ENCODE measurements at places on chromosomes 6 and 20.
A peak's percentile ranks its signal among the peaks of the same experiment; 100 is the strongest.

DNA sequence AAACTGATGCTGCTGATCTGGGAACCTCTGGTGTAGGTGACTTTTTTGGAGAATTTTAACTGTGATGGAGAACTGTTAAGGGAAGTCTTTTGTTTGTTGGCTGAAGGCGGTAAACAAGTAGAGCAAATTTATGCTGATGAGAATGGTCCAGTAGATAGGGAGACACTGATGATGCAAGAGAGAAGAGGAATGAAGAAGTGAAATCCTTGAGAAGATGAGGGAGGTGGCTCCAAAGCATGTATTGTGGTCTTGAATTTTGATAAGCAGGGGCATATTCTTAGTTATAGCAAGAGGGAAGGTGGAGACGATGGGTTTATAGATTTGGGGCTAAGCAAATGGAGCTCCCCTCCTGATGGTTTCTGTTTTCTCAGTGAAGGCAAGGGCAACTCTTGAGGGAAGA lies 22.0 kb downstream of the MAPK14 start:
- DNase-seq: no peak

DNA sequence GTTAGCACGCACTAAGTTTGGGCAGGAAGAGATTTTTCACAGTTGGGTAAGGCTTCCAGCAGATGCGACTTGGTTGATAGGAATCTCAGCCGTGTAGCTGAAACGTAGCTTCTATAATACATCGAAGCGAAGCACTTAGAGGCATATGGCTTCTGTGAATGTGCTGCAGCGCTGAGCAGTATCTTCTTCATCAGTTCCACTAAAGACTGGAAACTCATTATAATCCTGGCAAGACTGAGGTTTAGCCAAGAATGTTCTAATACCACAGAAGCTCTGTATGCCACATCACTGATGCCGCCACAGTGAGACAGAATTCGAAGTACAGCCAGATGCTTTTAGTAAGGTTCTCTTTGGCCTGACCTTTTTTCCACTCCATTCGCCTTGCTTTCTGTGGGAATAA lies 680.2 kb upstream of the AGPAT4 start:
- peak; percentile 34 for DNase-seq

DNA sequence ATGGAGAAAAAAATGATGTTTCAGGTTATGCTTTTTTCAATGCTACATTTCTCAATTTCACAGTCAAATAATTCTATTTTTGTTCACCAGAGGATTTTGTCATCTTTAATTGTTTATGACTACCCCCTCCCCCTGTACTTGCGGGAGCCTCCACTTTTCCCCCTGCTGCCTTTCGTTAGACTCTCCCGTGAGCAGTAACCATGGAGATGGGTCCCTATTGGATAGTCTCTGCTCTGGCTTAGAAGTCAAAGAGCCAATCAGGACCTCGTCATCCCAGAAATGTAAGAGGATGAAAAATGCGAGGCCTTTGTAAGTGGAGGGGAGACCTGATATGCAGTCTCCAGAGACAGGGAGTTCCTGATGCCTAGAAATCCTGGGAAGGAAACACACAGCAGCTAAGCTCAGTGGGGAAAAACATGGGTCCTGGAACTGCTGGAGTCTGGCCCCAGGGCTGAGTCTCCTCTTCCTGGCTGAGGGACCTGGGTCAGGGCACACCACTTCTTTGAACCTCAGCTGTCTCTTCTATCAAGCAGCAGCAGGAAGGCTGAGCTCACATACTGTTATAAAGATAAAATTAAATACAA lies 298.7 kb downstream of the TSHZ2 start:
- peak; percentile 1 for DNase-seq

- DNase-seq: no peak
These were observed 538 bp upstream of the ENPP1 start for GRCh38 chr6:131807321-131807643.

- DNase-seq: no peak
These were observed 5.5 kb upstream of the CHRNA4 start for GRCh38 chr20:63366390-63367365.

DNA sequence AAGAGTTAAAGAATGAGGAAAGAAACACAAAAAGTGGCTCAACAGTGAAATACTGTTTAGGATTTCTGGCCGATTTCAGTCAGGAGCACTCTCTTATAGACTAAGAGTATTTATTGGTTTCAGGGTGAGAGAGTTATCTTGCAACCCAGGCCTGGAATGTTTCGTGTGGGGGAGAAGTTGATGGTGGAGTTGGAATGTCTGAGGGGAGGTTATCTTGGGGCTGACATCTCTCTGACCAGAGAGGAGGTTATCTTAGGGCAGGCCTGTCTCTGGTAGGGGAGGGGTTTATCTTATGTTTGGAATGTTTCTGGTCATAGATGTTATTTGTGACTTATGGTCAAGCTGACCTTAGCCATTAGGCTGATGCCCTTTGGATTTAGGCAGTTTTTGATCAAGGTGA lies 80.3 kb downstream of the HTR1B start:
- no peak for DNase-seq

GRCh38 chr6:112899541-112899940 lies 552.4 kb downstream of the RFPL4B start:
- DNase-seq: no peak

DNA sequence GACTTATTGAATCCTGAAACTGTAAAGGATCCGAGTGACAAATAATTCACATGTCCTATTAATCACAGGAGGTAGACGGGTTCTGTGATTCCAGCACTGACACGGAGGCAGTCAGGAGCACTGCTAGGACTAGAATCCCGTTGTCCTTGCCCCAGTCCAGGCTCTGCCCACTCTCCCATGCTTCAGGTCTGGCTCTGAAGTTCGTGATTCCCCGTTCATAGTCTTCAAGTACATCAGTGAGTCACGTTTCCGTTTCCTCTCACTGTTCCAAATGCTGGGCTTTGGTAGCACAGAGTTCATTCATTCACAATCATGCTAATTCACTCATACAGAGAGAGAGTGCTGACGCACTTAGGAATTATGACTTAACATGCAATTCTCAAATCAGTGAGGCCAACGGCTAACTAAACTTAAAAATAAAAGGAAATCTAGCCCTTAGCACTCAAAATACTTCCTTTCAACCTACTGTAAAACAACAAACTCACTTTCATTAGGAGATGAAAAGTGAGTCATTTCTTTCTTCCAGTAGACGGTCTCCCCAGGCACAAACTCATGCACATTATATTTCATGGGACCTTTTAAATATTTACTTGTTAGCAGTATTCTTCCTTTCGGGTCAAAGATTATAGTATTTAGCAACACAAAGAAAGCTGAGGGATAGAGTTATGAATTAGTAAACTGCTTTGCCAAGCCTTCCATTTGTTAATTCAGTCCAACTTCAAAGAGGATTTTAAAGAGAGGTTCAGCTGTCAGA lies 94.0 kb upstream of the NHSL1 start:
- peak; percentile 95 for DNase-seq

- DNase-seq: no peak
These were observed 26.7 kb downstream of the RNASET2 start for GRCh38 chr6:166929542-166930189.

DNA sequence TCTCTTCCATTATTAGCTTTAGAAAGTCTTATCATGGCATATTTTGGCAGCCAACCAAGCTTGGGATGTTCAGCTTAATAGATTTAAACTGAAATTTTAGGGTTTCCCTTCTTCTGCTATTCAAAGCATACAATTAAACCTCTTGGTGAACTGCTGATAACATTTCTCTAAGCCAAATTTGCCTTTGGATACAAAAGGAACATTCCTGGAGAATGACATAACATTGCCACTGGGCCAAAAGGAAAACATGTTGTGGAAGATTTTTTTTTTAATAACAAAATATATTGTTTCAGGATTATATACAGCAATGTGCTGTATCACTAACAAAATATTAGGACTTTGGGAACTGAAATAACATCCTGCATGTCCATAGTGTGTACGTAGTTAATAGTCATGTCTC lies 215.1 kb upstream of the TBX18 start:
- DNase-seq: peak; percentile 35

GRCh38 chr6:75230484-75231325 lies 12.9 kb downstream of the COX7A2 start:
- peak; percentile 72 for DNase-seq

DNA sequence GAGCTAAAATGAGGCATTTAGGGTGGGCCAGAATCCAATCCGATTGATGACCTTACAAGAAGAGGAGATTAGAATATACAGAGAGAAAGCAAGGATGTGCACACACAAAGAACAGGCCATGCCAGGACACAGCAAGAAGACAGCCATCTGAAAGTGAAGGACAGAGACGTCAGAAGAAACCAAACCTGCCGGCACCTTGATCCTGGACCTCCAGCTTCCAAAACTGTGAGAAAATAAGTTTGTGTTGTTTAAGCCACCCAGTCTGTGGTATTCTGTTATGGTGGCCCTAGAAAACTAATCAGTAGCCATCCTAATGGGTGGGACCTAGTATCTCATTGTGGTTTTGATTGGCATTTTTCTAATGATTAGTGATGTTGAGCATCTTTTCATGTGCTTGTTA lies 39.7 kb upstream of the ME1 start:
- no peak for DNase-seq

DNA sequence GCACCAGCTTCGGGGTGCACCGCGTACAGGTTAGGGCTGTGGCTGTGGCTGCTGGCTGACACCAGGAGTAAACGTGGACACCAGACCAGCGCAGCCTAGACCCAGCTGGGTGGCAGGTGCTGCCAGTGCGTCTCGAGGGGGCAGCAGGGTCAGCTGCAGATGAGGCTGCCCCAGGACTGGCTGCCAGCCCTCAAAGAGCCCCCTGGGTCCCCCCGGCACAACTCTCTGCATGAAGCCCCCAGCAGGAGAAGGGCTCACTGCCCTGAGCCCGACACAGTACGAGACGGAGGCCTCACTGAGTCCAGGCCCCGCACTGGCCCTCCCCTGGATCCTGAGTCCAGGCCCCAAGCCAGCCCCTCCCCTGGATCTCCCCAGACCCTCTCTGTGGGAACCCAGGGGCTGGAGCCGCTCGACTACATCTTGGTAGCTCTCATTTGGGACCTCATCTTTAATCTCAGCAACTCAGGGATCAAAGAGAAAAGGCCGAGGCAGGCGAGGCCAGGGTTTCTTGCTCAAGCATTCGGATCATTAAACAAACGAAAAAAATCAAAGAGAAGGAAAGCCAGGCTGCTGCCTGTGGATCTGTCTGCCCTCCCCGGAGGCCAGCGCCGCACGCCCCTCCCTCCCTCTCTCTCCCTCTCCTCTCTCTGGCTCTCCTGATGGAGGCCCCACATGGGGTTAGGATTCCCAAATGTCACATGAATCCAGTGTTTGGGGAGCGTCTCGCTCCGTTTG lies 7.0 kb upstream of the NKAIN4 start:
- no peak for DNase-seq

DNA sequence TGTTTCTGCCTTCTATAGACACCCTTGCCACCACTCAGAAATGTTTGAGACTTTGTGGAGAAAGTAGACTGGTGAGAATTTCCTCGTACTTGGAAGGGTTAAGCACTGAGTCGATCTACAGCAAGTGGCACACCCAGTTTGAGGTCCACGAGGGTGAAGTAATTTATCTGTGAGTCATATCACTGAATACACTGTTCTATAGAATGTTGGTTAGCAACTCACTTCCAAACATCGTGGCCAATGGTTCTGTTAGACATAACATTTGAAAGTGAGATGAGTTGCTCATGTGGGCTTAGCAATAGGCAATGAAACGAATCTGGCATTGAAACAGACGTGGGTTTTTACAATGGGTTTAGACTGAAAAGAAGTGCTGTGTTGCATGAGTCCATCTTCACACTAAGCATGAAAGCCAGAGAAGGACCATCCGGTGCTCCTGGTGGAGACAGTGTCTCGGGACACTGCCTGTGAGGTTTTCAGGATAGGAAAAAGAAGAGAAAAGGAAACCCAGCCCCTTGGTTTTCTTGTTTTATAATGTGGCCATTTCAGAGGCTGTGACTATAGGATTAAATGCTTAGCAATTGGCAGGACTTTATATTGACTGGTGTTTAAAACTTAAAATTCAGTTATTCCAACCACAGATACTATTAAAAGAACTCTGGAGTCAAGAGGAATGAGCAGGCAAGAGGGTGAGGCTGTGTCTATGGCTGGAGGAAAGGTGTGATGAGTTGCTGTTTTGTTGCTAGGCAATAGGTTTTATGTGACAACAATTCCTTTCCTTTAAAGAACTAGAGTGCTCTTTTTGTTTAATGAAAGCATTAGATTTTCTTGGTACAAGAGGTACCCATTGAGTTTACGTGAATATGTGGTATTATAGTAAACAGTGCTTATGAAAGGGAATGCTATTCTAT lies 31.0 kb upstream of the EZR start:
- peak; percentile 96 for DNase-seq

GRCh38 chr6:75376347-75377024 lies 91.9 kb upstream of the TMEM30A start:
- peak; percentile 45 for DNase-seq

DNA sequence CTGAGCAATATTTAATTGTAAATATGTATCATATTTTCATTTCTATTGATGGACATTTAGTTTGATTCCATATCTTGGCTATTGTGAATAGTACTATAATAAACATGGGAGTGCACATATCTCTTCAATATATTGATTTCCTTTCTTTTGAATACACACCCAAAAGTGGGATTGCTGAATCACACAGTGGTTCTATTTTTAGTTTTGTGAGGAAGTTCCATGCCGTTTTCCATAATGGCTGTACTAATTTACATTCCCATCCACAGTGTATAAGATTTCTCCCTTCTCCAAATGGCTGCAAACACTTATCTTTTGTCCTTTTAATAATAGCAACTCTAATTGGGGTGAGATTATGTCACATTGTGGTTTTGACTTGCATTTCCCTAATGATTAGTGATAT lies 86.7 kb upstream of the RAB32 start:
- no peak for DNase-seq

- DNase-seq: peak; percentile 75
These were observed 1.4 kb downstream of the CLIC1 start for GRCh38 chr6:31734821-31735406.

DNA sequence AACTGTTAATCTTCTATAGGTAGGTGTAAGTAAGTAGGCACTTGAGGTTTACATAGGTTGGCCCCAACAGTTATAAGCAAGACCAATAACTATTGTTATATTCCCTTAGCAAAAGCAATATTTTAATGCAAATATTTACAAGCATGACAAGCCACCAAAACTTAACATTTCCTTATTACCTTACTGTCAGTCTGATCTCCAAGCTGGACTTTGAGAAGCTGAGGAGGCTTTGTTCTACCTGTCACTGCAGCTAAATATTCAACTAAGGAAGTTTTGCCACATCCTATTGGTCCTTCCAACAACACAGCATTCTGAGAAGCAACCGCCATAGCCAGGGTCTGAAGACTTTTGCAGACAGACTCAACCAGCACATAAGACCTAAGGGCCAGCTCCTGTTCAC lies 29.6 kb downstream of the MDN1 start:
- no peak for DNase-seq

All from fibroblast of upper back skin (primary cell).